ENCODE measurements at places on chromosomes 6 and 20. TPM values are rescaled to one million over a fixed set of nuclear protein-coding genes. Genes with fewer than 3 reads are reported as not detected.
A peak's percentile ranks its signal among the peaks of the same experiment; 100 is the strongest.

GRCh38 chr6:10237298-10238038 is 177.4 kb downstream of the TFAP2A start:
- no peak for DNase-seq

DNA sequence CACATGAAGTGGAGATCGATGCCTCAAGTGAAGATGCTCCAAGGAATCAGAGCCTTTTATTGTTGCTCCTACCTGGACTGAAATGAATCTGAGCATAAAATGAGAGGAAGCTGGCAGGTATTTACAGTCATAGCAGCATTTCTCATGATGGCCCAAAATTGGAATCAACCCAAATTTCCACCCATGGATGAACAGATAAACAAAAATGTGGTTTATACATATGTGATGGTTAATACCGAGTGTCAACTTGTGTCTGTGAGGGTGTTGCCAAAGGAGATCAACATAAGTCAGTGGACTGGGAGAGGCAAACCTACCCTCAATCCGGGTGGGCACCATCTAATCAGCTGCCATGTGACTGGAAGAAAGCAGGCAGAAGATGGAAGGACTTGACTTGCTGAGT is 178.2 kb downstream of the PTPRT start:
- no peak for DNase-seq

GRCh38 chr6:106882601-106883518 is 91.7 kb downstream of the CD24 start:
- DNase-seq = no peak

The MYCT1 gene
- not detected for total RNA-seq

GRCh38 chr6:125743604-125744003 is 5.8 kb upstream of the HEY2 start:
- no peak for DNase-seq

GRCh38 chr6:170039156-170040114 is 251.4 kb downstream of the DLL1 start:
- DNase-seq = no peak

DNA sequence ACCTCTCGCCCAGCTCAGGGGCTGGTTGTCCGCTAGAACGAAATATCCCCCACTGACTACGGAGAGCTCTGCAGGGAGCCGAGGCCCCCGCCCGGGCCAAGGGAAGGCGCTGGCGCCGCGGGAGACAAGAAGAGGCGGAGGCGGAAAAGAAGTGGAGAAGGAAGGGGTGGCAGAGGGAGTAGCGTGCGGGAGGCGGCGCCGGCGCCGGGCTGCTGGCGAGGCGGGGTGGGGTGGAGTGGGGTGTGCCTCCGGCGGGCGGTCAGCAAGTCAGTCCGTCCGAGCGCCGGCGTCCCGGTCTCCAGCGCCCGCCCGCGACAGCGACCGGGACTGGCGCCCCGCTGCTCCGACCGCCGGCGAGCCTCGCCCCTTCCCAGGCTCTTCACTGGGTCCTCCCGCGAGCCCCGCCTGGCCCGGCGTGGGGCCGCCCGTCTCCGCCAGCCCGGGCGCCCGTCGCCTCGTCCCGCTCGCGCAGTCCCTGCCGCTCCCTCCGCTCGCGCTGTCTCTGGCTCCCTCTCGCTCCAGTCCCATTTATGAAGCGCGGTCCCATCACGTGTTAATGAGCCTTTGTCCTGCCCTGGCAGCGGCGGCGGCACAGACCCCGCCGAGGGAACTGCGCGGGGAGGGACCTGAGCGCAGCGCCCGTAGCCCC is at the start of gene CNR1:
Gene CNR1, minus strand, starts transcription at position 504 of the 649 bp plus-strand sequence. CDS start 21,073 bp downstream, outside the sequence.
- no peak for DNase-seq

The PNPLA1 gene
- total RNA-seq = 0.13 TPM

GRCh38 chr6:87541744-87542143 is 48.0 kb downstream of the RARS2 start:
- DNase-seq = no peak

DNA sequence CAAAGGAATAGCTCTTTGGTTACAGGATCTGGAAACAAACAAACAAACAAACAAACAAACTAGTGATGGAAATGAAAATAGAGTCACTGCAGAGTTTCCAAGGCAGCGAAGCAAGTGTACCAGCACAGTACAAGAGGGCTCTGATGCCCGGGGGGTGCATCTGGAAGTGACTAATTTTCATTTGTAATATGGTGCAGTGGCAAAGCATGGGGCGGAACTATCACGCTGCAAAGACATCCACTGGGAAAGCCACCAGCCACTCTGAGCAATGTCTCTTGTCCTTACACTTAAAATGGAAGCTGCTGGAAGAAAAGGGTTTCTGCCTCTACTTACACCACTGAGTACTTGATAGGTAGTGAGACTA is 44.4 kb upstream of the NEDD9 start:
- no peak for DNase-seq

GRCh38 chr20:52047811-52048764 is 143.5 kb downstream of the ZFP64 start:
- DNase-seq = peak; percentile 37

GRCh38 chr6:142744836-142745235 is 200.1 kb downstream of the HIVEP2 start:
- DNase-seq = no peak

DNA sequence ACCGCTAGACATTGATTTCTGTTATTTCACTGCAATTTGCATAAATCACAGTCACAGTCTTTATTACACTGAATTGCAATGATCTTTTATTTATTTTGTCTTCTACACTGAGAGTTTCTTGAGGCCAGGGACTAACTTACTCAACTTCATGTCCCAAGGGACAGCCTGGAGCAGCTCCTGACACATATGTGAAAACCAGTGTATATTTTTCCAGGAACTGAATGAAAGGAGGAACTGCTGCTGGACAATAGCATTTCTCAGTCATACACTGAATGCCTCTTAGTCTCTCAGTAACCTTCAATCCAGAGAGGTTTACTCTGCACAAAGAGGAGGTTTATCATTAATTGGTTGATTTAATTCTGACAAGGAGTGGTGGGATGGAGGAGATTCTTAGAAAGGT is 5.9 kb downstream of the F13A1 start:
- no peak for DNase-seq

DNA sequence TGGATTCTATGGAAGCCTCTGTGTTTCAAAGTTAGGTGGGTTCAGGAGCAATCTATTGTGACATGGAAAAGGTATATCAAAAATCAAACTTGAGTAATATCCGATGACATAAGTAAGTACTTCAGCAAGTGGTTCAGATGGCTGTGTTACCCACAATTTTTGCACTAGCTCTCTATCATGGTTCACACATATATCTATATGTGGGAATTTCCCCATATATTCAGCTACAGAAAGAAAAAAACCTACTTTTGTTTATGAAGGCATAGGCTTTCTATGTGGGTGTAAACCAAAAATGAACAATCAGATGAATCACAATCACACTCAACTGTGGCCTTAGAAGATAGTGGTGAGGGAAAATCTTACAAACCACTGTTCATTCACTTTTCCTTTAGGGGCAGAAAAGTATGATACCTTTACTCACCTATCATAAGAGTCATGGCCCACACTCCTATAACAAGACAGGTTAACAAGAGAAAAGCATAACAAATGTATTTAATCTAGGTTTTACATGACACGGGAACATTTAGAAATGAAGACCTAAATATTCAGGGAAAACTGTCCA is 449.6 kb upstream of the HTR1E start:
- no peak for DNase-seq

- DNase-seq = peak; percentile 23
Measured at GRCh38 chr20:37308086-37309050, 18.9 kb downstream of the MANBAL start.

- DNase-seq = no peak
Measured at GRCh38 chr6:6283746-6284145, 36.7 kb downstream of the F13A1 start.

DNA sequence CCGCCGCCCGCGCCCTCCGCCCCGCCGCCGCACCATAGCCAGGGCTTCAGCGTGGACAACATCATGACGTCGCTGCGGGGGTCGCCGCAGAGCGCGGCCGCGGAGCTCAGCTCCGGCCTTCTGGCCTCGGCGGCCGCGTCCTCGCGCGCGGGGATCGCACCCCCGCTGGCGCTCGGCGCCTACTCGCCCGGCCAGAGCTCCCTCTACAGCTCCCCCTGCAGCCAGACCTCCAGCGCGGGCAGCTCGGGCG is 1.5 kb downstream of the FOXC1 start:
- DNase-seq = no peak

The PRSS35 gene
- total RNA-seq = not detected

DNA sequence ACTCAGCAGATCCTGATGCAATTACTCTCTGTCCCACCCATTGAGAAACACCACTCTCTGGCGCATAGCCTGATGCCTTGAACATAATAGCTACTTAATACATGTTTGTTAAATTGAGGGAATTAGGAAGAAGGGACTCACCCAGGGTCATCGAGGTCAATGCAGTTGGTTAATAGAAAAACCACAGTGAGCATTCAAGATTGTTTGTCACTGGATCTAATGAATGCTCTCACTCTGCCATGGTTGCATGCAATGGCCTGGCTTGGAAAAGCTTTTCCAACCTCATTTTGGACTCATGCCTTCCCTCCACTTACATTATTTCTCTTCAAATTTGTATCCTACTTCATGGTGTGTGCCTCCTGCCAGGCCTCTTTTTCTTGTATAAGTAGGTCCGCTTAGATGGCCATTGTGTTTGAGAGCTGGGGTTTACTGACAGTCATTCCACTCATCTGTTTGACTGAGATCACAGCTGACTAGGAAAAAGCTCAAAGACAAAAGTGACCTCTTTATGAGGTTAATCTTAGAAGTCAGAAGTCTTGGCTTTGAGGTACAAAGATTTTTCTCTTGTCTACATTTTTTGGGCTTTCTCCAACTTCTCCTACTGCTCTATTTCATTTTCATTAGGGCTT is 154.8 kb upstream of the RAB32 start:
- DNase-seq = no peak

The EYS gene
- not detected for total RNA-seq

The PDE10A gene
- total RNA-seq = not detected

The LY6G6F gene
- total RNA-seq = not detected

The TMC2 gene
- not detected for total RNA-seq

DNA sequence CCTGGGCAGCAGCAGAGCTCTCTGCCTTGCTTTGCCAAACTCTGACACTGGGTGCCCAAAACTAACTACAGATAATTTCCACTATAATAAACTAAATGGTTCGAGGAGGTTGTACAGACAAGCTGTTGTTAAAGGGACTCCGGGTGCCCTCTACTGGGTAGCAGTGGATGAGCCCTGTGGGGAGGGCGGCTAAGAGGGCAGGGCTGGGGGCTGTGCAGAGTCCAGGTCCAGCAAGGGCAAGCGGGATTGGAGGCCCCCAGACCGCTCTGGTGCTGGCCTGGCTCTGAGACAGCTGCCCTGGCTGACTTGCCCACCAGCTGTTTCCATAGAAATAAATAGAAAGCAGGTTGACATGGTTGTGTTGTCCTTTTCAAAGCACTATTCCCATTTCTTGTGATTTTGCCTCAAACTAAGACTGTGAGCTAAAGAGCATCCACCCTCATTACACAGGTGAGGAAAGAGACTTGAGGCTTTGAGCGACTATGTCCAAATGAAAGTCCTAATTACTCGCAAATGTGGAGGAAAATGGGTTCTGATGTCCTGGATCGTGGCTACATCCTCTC is 167.6 kb upstream of the CST7 start:
- DNase-seq = peak; percentile 28

GRCh38 chr20:51540580-51540979 is 1.9 kb downstream of the NFATC2 start:
- DNase-seq = no peak

The SLC32A1 gene
- total RNA-seq = not detected

DNA sequence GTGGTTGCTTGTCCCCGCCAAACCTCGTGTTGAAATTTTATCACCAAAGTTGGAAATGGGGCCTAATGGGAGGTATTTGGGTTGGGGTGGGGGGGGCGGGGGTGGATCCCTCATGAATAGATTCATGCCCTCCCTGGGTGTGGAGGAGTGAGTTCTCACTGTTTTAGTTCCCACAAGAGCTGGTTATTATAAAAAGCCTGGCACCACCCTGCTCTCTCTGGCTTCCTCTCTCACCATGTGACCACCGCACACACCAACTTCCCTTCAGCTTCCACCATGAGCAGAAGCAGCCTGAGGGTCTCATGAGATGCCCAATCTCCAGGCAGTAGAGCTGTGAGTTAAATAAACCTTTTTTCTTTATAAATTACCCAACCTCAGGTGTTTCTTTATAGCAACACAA is 111.3 kb downstream of the PRDM1 start:
- DNase-seq = peak; percentile 37

GRCh38 chr6:70315079-70315751 is 12.3 kb upstream of the COL9A1 start:
- no peak for DNase-seq

DNA sequence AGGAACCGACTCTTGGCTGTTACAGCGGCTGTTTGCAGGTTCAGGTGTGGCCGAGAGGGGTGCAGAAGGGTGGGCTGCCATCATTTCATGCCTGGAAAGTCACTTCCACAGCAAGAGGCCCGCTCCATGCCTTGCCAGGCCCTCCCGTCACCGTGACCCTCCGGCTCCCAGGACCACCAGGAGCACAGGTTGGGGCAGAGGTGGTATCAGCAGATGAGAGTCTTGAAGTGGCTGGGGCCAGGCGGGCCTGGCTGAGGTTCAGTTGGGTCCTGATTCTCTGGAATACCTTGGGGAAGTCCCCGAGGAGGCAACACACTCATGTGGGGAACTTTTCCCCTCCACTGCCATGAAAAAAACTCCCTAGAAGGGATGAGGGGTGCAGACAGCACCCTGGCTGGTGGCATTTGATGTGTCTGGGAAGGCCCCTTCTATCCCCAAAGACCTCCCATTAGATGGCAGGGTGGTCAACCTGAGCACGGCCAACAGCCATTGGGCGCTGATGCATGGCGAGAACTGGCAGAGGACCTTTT is 34.2 kb upstream of the IRF4 start:
- DNase-seq = no peak

All from activated CD4-positive, alpha-beta memory T cell treated with anti-CD3 and anti-CD28 coated beads, Interleukin-2, amount 10 ng/mL, durations not matched to agents 7 days and 5 days (primary cell).